Stimulated activated CD4-positive, alpha-beta T cell treated with anti-CD3 and anti-CD28 coated beads, Interleukin-15, amount 100 ng/mL, for 24 hours (primary cell): ENCODE measurements at places on chromosomes 7 and 10.

DNA sequence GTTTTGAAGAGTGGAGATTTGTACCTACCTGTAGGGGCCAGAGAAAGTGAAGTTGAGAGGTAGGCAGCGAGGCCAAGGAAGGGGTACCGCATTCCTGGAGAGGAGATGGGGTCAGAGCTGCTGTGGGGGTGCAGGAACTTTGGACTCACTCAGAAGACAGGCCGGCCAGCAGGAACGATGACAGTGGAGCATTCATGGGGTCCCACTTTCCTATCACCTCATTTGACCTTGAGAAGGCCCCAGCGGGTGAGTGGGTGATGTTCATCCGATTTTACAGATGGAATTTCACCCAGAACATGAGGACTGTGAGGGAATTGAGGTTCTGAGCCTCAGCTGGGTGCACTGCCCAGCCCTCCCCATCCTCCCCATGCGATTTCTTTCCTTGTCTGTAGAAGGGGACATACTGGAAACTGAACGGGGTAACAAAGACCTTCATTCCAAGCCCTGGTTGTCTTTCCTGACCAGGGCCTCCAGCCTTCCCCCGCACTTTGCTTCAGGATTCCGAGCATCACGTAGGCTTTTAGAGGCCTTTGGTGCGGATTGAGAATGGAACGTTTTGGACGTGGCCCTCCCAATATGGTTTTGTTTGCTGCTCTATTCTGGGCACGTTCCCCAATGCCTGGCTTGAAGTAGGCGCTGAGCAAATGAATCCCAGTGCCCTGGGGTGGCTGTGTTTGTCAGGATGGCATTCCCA lies 87.3 kb downstream of the ADCY1 start:
- DNase-seq: no peak

GRCh38 chr10:53754596-53755250 lies 982.1 kb upstream of the MBL2 start:
- no peak for DNase-seq

DNA sequence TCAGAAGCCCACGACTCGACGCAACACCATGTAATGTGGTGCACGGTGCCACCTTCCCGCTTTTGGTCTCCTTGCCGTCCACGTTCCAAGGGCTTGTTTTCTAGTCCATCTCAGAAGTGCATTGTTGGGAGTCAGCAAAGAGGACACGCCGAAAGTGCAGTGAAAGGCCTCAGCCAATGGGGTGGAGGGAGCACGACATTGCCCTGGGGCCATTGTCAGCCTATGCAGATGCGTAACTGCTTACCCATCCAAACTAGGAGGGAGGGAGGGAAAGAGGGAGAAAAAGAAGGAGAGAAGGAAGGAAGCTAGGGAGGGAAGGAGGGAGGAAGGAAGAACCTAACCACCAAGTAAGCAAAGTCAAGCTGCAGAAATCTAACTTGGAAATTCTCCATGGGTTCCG lies 202.4 kb downstream of the CCDC3 start:
- no peak for DNase-seq

DNA sequence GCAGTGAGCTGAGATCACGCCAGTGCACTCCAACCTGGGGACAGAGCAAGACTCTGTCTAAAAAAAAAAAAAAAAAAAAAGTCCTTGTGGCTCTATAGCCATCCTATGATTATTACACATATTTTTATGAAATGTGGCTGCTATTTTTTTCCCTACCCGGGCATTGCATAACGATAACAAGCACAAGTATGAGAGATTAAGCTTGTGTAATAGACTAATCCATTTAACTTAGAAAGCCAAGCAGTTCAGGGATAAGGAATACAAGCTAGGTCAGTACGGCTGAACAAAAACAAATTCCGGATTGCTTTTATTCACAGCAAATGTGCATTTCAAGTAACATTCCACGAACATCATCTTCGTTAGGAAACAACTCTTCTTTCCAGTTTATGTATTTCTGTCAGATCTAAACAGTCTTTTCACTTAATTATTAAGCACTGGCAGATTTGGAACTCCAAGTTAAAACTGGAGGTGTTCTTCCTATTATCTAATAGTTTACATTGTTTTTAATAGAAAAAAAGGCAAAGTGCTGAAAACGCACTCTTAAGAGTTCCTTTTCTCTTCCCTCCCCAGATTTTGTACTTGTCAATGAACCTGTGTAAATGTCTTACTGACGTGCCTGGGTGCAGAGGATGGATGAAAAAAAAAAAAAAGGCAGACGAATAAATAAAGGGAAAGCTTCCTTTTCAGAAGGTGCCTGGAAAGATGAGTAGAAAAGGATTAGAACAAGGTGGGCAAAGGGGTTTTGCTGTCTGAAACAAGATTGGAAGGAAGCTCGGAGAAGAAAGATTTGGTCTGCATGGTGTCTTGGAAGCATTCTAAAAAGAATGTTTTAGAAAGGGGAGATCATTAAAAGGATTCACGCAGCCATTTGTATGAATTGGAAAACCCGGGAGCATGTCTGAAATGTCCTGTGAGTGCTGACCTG lies 81.1 kb downstream of the PRTFDC1 start:
- no peak for DNase-seq

DNA sequence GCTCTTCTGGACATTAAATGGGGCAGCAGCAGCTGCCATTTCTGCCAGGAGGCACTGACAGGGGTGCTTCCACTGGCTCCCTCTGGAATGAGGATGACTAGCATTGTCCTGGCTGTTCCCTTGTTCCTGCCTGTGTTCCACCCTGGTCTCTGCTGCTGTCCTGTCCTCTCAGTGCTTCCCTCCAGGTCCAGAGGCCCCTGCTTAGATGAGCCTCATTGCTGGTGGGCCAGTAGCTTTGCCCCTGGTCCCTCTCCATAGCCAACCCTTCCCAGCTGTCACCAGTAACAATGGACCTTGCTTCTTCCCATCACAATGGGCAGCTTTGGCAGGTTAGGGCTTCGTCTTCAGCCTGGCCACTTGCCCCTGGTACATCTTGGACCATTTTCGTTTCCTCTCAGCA lies 561.1 kb downstream of the TCERG1L start:
- no peak for DNase-seq

GRCh38 chr7:150613880-150614279 lies 18.3 kb downstream of the GIMAP6 start:
- no peak for DNase-seq

GRCh38 chr7:105802604-105803428 lies 73.6 kb downstream of the ATXN7L1 start:
- no peak for DNase-seq

- DNase-seq: no peak
Measured at GRCh38 chr7:132337450-132338080, 238.7 kb downstream of the PLXNA4 start.

DNA sequence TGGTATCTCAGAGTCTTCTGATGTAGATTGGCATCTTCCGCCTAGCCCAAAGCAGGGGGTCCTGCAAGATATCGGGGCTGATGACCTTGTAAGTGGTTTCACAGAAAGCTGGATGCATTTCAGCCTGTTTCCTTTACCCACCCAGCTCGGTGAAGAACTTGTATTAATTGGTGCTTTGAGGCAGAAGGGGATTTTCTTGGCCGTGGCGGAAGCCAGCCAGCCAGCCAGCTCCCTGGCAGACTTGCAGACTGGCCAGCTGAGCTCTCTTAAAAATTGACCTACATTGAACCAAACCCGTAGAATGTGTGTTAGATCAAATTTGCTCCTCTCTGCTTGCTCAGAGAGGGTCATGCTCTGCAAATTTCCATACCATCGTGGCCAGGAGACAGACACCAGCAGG lies 218.4 kb downstream of the ADAM12 start:
- DNase-seq: no peak

- DNase-seq: no peak
Measured at GRCh38 chr7:28497009-28497408, 84.7 kb downstream of the CREB5 start.

GRCh38 chr10:97179311-97179710 lies 6.4 kb downstream of the SLIT1 start:
- DNase-seq: no peak

GRCh38 chr7:25125137-25125946 lies at the start of gene CYCS:
Gene CYCS (minus strand): TSS chr7:25125260. CDS start chr7:25124119, 1,141 bp downstream.
- DNase-seq: peak; percentile 99

GRCh38 chr10:132806561-132807003 lies 20.6 kb upstream of the NKX6-2 start:
- no peak for DNase-seq

GRCh38 chr10:112244197-112244596 lies 39.0 kb upstream of the TECTB start:
- DNase-seq: no peak

- DNase-seq: peak; percentile 71
Measured at GRCh38 chr7:122092964-122093797, 50.9 kb downstream of the AASS start.

DNA sequence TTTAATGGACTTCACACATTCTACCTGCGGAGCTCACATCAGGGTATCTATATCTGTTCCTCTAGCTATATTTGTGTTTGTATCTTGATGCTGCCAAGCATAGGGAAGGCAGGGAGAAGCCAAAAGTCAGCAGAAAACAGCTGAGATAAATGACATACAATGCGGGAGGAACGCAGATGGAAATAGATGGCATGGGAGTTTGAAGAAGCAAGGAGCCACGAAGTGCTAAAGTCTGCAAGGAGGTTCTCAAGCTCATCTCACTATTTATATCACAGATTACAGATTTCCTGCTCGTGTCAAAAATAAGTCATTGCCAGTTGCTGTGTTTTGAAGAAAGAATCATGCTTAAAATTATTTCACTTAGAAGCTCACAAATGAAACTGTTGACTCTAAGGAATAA lies 180.5 kb downstream of the DPP6 start:
- no peak for DNase-seq

DNA sequence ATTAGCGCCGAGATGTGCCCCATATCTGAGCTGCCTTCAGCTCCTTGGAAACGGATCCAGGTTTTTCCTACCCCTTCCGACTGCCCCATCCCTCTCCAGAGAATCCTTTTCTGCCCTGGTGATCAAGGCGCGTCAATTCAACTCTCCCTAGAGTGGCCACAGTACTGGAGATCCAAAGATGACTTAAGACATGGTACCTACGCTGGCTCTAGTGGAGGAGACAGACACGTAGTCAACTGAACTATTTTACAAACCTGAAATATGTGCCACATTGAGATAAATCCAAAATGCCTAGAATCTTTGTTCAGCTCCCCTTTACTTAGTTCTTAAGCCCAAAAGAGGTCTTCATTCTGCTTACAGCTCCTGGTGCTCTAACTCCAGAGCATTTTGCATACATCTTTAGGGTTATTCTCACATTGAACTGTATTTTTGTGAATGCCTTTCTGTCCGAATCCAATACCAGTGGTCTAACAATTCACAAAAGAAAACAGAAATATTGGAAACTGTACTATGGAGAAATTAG lies 444 bp upstream of the TNPO3 start:
- no peak for DNase-seq

GRCh38 chr10:100448951-100449350 lies 13.9 kb upstream of the WNT8B start:
- DNase-seq: no peak

DNA sequence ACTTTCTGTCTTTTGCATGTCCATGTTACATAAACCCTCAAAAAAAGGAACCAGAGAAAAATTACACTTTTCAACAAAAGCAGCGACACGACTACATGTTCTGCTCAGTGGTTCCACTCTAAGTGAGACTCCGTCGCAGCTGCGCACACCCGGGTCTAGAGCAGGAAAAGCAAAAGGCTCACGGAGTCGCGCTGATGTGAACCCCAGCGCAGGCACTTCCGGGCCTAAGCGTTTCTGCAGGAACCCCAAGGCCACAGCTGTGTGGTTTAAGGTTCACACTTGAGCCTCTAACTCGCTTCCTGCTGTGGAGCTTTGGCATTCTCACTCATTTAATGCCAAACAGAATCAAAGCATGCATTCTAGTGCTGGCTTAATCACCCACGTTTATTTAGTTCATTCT lies 240.3 kb downstream of the DNAJB6 start:
- no peak for DNase-seq

GRCh38 chr7:155257482-155258225 lies 40.0 kb upstream of the INSIG1 start:
- no peak for DNase-seq

- DNase-seq: no peak
Measured at GRCh38 chr7:141386881-141387280, 164.3 kb upstream of the AGK start.
